ACHN (cell line): ENCODE measurements at places on chromosomes 7 and 10.

GRCh38 chr10:104441329-104442000 is 87.8 kb downstream of the CFAP58 start:
- DNase-seq, result peak; percentile 73

- no peak for DNase-seq
Observed at GRCh38 chr7:76185187-76185896, 16.4 kb upstream of the SRRM3 start.

GRCh38 chr10:80283119-80283518 is 6.3 kb downstream of the MAT1A start:
- DNase-seq, result no peak

GRCh38 chr10:20202337-20202736 is 386.1 kb downstream of the PLXDC2 start:
- no peak for DNase-seq

GRCh38 chr10:21176934-21177480 is 279.9 kb upstream of the NEBL start:
- DNase-seq, result no peak

- DNase-seq, result no peak
Observed at GRCh38 chr7:55438085-55438756, 73.1 kb downstream of the LANCL2 start.

- DNase-seq, result no peak
Observed at GRCh38 chr7:34902182-34902581, 135.1 kb downstream of the DPY19L1 start.

DNA sequence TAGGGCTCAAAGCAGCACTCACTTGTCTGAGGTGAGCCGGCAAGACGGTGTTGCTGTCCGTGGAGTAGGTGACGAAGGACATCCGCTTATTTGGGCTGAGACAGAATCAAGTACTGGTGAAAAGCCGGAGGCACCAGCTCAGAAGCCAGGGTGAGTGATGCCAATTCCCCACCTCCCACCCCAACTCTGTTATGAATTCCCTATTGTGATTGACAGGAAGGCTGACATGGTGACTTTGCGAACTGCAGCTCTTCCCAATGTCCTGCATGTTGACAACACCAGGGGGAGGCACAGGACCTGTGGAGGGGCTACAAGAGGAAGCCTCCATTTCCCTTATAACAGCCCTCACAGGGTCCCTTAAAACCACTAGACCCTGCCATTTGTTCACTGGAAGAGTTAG is 52.3 kb upstream of the MSMB start:
- no peak for DNase-seq

- DNase-seq, result peak; percentile 97
Observed at GRCh38 chr7:132783824-132784223, 207.6 kb upstream of the PLXNA4 start.

DNA sequence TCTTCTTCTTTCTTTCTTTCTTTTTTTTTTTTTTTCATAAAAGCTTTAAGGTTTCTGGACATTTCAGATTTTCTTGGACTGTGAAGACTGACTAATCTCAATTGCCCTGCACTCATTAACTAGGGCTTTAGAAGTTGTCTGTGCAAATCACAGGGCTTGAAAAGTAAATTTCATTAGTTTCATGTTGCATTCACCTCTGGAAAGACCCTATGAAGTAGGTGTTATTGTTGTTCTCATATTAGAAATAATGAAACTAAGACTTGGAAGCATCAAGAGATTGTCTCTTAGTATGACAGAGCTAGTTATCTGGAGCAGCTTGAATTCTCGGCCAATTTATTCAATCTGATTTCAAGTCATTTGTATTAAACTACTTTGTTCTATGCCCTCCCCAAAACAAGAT is 28.2 kb upstream of the SEMA3D start:
- no peak for DNase-seq

DNA sequence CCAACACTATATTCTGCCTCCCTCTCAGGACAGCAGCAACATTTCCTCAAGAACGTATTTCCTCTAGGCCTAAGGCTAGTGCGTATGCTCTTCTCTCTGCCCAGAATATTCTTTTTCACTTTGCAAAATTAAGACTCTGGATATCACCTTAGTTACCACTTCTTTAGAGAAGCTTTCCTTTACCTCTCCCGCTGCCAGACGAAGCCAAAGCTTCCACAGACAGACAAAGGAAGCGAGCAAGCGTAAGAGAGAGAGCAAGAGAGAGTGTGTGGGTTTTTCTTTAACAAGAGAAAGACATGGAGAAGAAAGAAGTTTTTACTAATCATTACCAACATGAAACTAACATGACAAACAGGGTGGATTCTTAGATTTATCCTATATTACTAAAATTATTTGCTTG is 64.1 kb downstream of the P4HA1 start:
- DNase-seq, result no peak

GRCh38 chr10:112345743-112346142 is 28.2 kb upstream of the ACSL5 start:
- DNase-seq, result no peak

- DNase-seq, result no peak
Observed at GRCh38 chr10:97390091-97390490, 11.0 kb downstream of the RRP12 start.

DNA sequence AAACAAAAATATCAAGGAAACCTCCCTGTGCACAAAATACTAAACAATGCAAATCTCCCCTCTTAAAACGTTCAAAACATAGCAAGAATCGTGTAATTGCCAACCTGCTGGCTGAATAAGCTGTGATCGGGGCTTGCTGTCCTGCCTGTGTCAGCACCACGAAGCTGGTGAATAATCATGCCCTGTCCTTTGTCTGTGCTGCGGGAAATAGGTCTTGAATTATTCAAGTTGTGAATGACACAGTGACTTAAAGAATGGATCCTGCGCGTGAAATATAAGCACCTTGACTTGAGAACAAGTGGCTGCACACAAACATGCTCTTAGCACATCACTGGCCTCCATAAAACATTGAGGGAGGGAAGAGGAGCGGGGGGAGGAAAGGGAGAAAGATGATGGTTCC is 130.2 kb downstream of the OAT start:
- no peak for DNase-seq

DNA sequence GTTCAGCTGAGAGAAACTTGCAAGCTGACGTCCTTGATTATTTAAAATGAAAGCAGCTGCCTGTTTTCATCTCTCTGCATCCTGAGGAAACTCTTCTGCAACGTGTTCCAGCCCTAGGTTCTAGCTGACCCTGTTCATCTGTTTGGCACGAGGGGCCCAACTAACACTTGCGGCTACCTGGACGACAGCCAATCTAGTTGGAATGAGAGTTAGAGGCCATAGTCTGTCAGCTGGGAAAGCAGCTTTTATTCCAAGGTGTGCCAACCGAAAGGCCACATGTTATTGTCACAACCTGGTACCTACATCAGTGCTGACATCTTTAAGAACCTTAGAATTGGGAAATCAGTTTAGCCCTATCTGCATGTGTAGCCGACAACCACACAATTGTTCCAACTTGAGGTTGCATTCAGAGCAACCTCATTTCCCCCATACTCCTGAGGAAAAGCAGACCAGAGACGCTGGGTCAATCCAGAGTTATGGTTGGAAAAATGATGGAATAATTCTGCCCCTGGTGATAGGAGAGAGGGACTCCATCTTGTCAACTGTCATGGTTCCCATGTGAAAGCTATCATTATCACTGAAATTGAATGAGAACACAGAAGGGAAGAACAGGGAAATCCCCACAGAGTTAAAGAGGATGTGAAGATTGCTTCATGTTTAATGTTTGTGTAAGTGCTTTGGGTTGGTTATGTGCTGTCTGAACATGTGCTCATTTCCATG is 121.6 kb downstream of the EGFR start:
- DNase-seq, result no peak

DNA sequence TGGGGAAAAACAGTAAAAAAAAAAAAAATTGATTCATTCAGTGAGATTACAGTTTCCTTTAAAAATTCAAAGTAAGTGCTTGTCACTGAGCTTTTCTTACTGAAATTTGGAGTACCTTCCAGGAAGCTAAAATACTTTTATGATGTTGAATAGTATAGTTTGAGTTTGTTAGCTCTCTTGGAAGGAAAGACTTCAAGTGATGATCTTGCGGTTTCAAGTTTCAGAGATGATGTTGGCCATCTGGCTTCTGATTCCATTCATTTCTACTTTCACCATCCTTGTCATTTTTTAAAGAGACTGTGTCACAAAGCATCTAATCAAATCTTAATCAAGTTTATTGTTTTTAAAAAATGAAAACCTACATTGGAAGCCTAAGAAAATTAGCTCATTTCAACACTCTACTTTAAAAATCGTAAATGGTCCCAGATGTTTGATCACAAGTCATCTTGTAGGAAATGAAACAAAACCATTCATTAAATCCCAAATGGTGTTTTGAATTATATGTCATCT is 4.9 kb upstream of the HERPUD2 start:
- no peak for DNase-seq

- DNase-seq, result peak; percentile 49
Observed at GRCh38 chr10:3067118-3067858, at the start of gene PFKP. Gene PFKP (plus strand): TSS chr10:3067548. CDS start chr10:3067596, 48 bp downstream.
